COLO829 (cell line): ENCODE measurements at places on chromosomes 3 and 15.

DNA sequence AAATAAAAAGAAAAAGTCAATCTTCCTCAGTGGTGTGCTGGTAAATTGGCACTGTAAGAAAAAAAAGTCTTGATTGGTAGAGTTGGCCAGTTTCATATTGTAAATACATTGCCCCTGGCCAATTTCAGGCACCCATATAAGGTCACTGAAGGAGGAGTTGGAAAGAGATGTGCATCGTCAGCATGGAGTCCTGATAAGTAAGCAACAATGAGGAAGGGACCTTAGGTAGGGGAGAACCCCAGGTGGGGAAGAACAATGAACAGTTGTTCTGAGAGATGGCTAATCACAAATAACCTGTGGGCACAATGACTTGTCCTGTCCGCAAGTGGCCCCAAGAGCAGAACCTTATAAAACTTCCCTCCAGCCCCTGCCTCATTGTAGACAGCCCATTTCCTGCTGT, 8.6 kb upstream of the CYP8B1 start:
- DNase-seq = no peak

DNA sequence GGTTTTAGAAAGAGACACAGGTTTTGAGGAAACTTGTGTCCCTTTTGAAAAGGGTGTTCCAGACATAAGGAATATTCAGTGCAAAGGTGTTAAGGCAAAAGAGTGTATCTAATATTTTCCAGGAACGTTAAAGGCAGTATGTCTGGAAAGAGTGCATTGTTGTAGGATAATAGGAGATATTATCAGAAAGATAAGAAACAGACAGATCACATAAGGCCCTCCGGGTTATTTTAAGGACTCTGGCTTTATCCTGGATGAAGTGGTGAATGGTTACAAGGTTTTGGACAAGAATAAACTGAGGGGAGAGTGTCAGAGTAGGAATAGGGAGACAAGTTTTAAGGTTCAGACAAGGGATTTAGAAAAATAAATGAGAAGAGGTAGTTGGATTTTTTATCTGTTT, 493.7 kb upstream of the GRM7 start:
- no peak for DNase-seq

DNA sequence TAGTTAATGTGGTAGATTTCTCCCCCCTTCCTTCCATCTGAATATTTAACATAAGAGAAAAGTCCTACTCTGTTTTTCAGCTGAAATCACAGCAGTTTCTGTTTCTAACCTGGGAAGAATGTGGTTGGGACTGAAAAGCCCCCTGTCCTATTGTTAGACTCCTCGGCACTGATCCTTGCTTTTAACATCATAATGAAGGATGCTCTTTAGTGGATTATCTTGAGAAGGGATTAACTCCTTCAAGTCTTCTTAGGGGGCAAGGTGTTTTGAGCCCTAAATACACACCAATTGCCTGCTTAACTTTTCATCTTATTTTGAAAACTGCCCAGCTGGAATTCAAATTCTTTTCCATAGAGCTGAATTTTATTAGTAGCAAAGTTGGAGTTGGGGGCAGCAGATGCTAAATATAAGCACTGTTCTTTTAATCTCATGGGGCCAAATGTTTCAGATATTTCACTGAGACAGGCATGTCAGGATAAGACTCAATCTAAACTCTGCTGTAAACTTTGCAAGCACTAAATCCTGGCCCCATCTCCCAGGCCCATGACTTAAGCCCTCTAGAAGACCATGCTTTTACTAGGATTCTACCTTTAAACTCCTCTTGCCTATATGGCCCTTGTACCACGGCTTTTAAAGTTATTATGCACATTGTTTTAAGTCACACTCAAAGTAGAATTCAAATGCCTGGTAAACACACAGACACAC, 243.2 kb upstream of the NR2F2 start:
- no peak for DNase-seq

GRCh38 chr15:62495670-62496614, 330.9 kb upstream of the C2CD4B start:
- no peak for DNase-seq

DNA sequence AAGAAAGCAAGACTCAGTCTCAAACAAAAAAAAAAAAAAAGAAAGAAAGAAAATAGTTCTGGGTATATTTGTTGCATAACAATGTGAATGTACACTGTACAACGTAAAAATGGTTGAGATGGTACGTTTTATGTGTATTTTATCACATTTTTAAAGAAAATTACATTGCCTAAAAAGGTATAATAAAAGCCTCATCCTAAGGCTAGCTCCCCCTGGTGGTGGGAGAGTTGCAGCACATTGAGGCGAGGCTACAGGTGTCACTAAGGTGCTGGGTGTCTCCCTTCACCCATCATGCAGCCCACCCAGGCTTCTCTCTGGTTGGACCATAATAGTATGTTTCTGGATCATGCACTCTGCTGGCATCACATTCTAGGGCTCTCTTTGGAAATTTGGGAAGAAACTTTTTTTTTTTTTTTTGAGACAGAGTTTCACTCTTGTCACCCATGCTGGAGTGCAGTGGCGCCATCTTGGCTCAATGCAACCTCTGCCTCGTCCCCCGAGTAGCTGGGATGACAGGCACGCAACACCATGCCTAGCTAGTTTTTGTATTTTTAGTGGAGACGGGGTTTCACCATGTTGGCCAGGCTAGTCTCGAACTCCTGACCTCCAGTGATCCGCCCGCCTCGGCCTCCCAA, 12.4 kb upstream of the RAB11A start:
- DNase-seq = no peak

DNA sequence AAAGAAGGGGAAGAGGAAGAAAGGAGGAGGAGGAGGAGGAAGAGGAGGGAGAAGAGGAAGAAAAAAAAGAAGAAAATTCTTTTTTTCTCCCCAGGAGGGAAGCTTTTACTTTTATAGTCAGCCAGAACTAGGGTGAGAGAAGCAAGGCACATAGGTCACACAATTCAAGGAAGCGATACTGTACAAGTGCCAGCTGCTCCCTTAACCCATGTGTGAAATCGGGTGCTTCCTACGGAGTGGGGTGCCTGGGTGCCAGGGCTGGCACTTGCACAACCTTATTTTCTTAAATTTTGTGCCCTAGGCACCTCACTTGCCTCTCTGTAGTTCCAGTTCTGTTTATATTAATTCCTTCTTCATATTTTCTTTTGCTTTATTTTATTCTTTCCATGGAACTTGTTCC, 150.4 kb downstream of the LIPC start:
- no peak for DNase-seq

- DNase-seq = no peak
These were observed 25.8 kb downstream of the VEPH1 start for GRCh38 chr3:157477441-157477840.

- peak; percentile 42 for DNase-seq
These were observed 220.5 kb upstream of the ADAMTS9 start for GRCh38 chr3:64908251-64908685.

GRCh38 chr3:44125882-44126281, 115.8 kb upstream of the TOPAZ1 start:
- DNase-seq = no peak

DNA sequence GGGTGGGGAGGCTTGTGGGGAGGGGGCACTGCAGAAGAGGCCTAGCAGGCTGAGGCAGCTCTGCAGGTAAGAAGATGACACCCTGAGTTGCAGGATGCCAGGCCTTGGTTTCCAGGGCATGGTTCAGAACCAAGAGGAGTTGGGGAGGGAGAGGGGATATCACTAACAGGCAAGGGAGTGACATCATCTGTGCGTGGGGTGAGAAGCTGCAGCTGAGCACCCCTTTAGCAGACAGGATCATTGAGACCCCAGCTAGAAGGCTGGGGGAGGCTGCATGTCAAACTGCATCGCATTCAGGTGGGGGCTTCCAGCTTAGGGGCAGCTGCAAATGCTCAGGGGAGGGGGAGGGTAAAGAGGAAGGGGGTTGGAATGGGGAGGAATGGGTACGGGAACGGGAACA, 23.0 kb downstream of the CACNA2D2 start:
- DNase-seq = no peak
